ENCODE measurements at places on chromosomes 2 and 18.
A peak's percentile ranks its signal among the peaks of the same experiment; 100 is the strongest.

DNA sequence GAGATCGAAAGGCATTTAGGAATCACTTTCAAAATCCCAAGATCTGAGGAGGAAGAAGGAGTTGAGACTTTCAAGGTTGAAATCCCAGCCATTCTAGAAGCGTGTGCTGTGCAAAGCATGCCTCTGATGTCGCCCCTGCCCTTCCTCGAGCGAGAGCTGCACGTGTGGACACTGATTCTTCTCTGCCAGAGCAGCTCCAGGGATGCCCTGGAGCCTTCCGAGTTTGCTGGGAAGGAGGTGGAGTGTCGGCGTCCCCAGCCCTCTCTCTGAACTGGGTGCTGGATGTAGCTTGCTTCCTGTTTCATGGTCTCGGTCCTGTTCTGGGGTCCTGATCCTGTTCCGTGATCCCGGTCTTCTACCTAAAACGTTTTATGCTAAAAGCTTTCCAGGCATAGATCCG is 76.1 kb downstream of the TWIST2 start:
- no peak for DNase-seq

DNA sequence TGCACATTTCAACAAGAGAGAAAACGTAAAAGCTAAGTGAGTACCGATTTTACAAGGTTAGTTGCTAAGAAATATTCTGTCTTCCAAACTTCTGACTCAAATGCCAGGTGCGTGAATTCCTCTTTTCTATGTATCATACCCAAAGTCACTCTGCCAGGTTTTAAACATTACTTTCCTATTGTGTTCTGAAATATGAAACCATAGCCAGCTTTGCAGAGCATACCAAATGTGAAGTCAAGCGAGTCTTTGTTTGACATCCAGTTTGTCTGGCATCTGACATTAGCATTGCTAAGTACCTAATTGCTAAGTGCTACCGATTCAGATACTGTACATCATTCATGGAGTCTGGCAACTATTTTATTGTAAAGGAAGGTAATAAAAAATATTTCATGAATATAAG is 321.9 kb upstream of the GALNT5 start:
- no peak for DNase-seq

- DNase-seq, result no peak
These were observed 11.2 kb upstream of the ANKRD53 start for GRCh38 chr2:70967189-70967588.

DNA sequence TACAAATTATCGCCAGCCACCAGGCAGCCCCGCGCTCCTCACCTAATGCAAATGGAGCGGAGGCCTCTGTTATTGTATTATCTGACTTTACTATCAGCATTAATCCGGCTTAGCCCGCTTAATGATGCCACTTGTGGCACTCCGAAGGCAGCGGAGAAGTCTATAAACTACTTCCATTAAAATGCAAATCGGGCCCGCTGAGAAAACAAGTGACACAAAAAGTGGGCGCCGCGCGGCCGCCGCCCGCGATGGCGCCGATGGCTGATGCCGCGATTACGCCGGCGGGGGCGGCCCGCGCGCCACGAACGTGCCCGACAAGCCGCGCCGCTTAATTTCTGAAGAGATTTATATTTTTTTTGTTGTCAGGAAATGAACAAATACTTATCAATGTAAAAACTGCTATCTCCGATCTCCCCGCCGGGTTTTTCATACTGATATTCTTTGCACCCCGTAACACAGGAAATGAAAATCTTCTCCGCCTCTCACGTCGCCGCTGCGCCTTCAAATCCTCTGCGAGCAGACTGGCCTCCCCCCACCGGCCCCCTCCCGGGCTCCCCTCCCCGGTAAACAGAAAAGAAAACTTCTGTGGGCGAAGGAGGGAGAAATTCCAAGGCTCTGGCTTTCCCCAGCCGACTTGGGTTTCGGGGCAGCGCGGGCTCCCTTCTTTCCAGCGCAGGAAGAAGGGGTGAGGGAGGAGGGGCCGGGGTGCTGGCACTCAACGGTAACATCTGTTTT is 221.8 kb downstream of the INSIG2 start:
- DNase-seq, result no peak

- no peak for DNase-seq
These were observed 35.6 kb downstream of the SLC25A12 start for GRCh38 chr2:171858397-171858958.

- DNase-seq, result no peak
These were observed 13.4 kb upstream of the HRH4 start for GRCh38 chr18:24446953-24447538.

- DNase-seq, result peak; percentile 42
These were observed 16.6 kb upstream of the PSME4 start for GRCh38 chr2:53987336-53987921.

DNA sequence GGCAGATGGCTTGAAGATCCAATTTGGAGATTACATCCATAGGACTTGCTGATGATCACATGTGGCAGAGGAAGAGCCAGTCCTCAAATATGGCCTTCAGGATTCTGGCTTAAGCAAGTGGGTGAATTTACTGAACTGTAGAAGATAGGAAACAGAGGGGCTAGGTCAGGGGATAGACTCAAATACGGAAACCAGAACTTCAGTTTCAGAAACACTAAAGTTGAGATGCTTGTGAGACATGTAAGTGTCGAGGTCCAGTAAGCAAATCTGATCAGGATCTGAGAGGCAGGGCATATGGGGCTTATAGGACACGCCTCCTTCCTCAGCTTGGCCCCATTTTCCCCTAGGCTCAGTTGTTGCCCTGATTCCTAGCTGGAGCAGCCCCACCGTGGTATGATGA is 107.7 kb downstream of the LBH start:
- DNase-seq, result no peak

GRCh38 chr18:48928787-48929186 is 22.0 kb downstream of the SMAD7 start:
- no peak for DNase-seq

DNA sequence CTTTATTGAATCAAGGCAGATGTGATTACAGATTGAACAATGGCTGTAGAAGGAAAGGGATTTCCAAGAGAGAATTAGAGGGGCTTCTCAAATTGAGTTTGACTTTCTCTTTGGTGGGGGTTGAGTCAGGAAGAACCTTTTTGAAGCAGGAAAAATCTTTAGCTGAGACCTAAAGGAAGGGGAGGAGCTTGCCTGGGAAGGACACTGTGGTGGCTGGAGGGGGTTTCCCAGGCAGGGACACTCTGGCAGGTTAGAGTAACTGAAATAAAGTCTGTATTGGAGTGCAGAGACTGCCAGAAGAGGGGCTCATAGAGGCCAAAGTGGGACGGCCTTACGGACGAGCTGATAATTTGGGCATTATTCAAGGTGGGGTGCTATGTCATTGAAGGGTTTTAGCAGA is 69.3 kb downstream of the NEDD4L start:
- no peak for DNase-seq

GRCh38 chr2:32418778-32419177 is 62.0 kb downstream of the BIRC6 start:
- no peak for DNase-seq

GRCh38 chr2:240556553-240557100 is 1.2 kb downstream of the ANKMY1 start:
- DNase-seq, result no peak

GRCh38 chr2:18498531-18498930 is 61.9 kb downstream of the RDH14 start:
- DNase-seq, result no peak

DNA sequence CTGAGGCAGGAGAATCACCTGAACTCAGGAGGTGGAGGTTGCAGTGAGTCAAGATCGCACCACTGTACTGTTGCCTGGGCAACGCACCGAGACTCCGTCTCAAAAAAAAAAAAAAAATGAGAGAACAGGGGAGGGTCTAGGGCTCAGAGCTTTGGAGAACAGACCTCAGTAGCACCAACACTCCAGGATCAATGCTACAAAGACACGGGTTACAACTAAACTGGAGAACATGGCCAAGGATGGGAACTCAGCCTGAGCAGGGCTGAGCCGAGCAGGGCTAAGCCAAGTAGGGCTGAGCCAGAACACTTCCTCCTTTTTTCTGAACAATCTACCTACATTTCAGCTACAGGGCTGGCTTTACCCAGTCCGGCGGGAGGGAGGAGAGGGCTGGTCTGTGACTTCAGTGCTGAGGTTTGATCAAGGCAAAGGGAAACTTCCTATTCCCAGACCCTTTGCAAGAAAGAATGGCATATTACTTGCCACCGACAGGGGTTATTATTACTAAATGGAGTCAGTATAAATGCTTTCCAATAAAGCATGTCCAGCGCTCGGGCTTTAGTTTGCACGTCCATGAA is 2.9 kb upstream of the CASP8 start:
- no peak for DNase-seq

GRCh38 chr2:101860157-101860556 is 131.6 kb upstream of the IL1R2 start:
- no peak for DNase-seq

DNA sequence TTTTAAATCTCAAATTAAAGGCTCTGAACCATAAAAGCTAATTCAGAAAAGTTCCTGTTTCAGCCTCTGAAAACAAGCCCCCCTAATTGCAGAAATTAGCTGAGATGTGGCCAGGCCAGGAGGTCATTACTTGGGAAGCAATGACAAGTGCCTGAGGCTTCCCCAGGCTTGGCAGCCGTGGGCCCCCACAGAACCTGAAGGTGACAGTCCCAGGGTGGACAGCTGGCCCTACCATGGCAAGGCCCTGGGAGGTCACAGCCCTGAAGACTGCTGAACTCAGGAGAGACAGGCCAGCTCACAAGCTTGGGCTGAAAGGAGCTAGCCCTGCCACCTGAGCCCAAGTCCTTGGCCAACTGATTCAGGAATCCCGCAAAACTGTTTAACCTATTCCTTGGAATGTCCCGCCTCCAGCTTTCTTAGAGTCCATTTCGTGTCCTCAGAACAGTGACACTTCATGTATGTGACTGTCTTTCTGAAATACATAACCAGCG is 54.3 kb upstream of the PKDCC start:
- no peak for DNase-seq

DNA sequence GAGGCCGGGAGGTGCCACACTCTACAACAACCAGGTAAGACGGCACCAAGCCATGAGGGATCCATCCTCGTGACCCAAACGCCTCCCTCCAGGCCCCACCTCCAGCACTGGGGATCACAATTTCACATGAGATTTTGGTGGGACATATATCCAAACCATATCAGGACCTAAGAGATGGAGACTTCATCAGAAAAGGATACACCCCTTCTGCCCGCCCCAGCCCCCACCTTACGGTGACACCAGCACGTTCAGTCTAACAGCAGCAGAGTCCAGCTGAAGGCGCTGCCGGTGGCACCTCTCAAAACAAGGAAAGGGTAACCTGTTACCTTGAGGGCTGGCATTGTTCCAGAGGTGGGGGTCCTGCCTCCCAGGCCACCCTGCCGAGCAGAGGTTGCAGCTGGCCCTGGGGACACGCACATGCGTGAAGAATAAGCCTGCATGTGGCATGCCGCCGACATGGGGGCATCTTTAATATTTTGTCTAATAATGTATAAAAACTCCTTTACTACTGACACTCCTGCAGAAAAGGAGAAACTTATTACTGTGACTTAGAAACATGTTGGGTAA is 154.4 kb downstream of the GALR1 start:
- DNase-seq, result no peak

DNA sequence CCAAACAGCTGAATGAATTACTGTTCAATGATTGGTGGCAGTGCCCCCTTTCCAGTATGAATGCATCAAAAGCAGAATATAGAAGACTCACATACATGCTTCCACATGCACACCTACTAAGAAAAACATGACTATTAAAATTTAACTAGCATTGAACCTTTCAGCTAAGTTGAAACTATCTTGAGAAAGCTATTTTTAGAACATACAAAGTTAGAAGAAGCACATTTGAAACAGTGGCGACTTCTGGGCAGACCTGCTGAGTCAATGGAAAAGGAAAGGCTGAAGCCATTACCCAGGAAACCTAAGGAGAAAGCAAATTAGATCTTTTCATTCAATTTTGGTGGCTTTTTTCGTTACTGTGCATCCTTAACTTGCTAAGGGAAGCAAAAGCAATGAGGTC is 55.9 kb downstream of the PLA2R1 start:
- DNase-seq, result no peak
